ENCODE measurements at places on chromosomes 13 and 19.
A peak's percentile ranks its signal among the peaks of the same experiment; 100 is the strongest.

DNA sequence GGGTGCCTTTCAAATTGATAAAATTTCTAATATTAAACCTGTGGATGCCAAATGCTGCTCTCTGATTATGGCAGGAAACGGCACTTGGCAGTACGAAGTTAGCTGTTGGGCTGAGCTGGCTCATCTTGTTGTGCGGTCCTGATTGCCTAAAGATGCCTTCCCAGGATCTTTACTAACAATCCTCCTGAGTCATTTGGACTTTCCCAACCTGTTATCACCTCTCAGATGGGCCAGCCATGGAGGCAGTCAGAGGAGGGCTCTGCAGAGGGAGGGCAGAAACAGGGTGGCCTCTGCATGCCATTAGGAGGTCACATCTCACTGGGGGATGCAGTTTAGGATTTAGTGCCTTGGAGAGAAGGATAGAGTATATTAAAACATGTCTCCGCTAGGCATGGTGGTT lies 27.3 kb downstream of the ALOX5AP start:
- DNase-seq, result no peak

- no peak for DNase-seq
Observed at GRCh38 chr13:94753327-94753726, 41.0 kb upstream of the SOX21 start.

DNA sequence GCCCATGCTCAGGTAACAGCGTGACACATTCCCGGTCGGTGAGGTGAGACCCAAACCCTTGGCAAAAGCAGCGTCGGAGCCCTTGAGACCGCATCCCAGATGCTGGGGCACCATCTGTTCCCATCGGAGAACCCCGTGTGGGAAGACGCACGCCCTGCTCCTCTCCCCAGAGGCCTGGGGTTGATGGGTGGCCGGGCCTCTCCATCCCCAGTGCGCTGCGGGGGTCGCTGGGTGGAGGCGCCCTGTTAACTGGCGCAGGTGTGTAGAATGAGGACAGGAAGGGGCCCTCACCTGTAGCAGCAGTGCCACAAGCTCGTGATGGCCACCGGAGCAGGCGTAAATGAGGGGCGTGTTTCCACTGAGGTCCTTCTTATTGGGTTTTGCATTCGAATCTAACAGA lies 24.6 kb downstream of the PDCD5 start:
- no peak for DNase-seq

DNA sequence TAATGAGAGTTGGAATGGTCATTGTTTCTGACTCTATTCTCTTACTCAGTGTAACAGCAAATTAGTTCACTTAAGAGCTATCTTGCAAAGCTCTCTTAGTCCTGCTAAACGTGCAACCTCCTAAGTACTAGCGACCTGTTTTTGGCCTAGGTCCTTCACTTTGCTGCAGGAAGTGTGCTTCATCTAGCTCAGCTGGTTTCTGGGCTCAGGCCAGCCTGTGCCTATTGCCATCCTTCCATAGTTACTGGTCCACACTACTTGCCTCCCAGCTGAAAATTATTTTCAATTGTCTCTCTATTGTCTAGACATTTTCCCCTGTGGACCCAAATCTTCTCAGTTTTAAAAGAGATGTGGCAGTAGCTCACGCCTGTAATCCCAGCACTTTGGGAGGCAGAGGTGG lies 561.3 kb downstream of the FGF9 start:
- no peak for DNase-seq

DNA sequence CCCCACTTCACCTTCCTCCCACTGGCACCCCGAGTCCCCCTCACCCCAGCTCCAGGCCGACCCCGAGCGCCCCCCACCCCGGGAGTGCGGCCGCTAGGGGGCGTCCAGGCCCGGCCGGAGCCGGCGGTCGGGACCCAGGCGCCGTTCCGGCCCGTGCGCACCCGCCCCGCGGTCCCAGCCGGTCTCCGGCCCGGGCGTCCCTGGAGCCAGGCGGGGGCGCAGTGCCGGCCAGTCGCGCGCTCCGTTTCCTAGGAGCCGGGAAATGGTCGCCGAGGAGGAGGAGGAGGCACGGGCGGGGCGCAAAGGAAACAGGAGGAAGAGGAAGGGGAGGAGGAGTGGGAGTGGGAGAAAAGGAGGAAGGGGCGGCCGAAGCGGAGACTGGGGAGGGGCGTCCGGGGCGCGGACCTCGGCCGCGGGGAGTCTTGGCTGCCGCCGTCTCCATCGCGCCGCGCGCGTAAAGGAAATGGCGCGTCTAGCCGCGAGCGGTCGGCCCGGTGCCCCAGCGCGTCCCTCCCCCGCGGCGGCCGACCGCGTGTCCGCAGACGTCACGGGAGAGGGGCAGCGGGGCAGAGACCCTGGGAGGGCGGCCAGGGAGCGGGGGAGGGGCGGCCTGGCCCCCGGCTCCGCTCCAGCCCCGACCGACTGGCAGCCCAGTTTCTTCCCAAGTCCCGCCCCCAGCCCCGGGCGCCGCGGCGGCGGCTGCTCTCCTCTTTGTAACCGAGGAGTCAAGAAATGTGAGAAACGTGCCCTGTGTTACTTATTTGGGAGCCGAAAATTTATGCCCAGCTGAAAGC lies 1.1 kb upstream of the KCTD15 start:
- no peak for DNase-seq

- DNase-seq, result peak; percentile 69
Observed at GRCh38 chr19:48506138-48506733, 5.4 kb downstream of the LMTK3 start.

GRCh38 chr13:91312324-91312723 lies 35.2 kb upstream of the MIR17HG start:
- no peak for DNase-seq

- DNase-seq, result no peak
Observed at GRCh38 chr19:39949026-39949747, 14.8 kb upstream of the FCGBP start.

- no peak for DNase-seq
Observed at GRCh38 chr13:112331675-112332074, 44.5 kb upstream of the SPACA7 start.

GRCh38 chr13:33256148-33256840 lies 29.3 kb downstream of the STARD13 start:
- DNase-seq, result no peak

GRCh38 chr13:48159826-48160225 lies 64.9 kb upstream of the MED4 start:
- no peak for DNase-seq

GRCh38 chr13:59144700-59145099 lies 1019.0 kb downstream of the DIAPH3 start:
- no peak for DNase-seq

DNA sequence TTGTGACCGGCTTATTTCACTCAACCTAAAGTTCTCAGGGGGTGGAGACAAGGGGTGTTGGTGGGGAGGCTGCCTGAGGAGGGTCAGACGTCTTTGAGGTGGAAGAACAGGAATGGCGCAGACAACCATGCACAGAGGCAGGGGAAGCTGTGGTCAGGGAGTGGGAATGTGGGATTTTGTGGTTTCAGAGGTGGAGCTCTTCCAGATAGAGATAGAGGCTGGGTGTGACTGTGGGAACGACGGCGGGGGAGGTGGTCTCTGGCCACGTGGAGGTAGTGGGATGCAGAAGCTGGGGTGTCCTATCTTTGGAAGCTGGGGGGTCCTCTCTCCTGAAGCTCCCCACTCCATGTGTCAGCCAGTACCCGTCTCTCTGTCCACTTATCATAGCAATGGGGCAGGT lies 7.8 kb upstream of the KLK14 start:
- DNase-seq, result no peak

GRCh38 chr13:46172531-46172991 lies 9.4 kb downstream of the LCP1 start:
- DNase-seq, result peak; percentile 30

- DNase-seq, result no peak
Observed at GRCh38 chr13:98300956-98301641, 124.0 kb upstream of the RNF113B start.

DNA sequence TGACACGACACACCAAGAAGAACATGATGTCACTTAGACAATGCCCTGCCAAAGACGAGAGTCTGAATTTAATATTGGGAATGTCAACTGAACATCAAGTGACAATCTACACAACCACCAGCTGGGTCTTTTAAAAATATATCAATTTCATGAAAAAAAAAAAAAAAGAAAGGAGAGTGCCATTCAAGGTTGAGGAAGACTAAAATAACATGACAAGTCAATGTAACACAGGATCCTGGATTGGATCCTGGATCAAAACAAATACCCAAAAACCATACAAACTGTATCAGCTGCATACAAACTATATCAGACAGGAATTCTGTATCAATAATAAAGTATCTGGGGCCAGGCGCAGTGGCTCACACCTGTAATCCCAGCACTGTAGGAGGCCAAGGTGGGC lies 4.7 kb downstream of the ZNF329 start:
- DNase-seq, result no peak

DNA sequence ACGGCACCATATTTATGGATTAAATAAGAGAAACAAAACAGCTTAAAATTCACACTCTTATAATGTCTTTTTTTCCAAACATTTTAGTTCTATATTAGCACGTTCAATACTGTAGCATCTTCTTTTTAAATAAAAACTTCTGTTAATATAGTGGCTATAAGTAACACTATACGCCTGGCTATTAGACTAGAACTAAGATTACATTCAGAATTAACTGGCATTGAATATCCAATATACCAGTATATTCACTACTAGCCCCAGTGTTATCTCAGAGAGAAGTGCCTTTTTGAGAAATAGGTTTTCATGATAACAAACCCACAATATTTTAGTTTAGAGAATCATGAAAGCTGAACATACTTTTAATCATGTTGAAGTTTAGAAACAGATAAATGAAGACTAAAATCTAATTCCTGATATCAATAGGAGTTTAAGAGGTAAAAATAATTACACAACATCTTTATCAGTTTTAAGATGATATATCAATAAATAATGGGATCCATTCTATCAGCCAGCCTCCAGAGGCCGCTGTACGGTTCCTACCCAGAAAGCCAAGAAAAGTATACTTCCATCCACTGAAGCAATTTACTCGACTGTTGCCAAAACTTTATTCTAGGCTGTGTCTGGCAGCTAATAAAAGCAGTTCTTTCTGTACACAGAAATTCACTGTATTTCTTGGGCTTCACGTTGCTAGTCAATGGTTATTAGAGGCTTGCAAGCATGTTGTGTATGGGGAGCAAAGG lies 1113.4 kb upstream of the MIR17HG start:
- DNase-seq, result no peak

- DNase-seq, result no peak
Observed at GRCh38 chr13:113404723-113405471, 41.0 kb upstream of the GRTP1 start.

GRCh38 chr13:45412274-45413049 lies 5.7 kb downstream of the SLC25A30 start:
- DNase-seq, result no peak

- no peak for DNase-seq
Observed at GRCh38 chr13:78875792-78876580, 217.0 kb upstream of the OBI1 start.

- DNase-seq, result no peak
Observed at GRCh38 chr13:19150226-19150625, 31.4 kb downstream of the TUBA3C start.

GRCh38 chr19:4584670-4585460 lies 25.4 kb upstream of the SEMA6B start:
- DNase-seq, result no peak

DNA sequence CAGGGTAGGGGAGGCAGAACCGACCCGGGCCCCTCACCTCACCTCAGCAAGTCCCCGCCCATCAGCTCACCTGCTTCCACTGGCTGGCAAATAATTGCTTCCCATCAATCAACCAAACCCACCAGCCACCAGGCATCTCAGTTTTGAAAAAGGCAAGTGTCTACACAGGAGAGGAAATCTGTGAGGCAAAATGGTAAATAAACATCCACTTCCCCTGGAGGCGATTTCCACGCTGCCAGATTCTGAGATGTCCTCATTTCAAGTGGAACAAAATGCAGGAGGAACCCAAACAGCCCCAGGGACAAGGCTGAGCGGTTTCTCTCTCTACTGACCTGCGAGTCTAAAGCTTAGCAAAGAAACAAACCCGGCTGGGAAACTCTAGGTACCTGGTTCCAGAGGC lies 117.5 kb downstream of the CRYL1 start:
- no peak for DNase-seq

GRCh38 chr19:11860721-11861120 lies 12.2 kb downstream of the ZNF439 start:
- DNase-seq, result no peak

DNA sequence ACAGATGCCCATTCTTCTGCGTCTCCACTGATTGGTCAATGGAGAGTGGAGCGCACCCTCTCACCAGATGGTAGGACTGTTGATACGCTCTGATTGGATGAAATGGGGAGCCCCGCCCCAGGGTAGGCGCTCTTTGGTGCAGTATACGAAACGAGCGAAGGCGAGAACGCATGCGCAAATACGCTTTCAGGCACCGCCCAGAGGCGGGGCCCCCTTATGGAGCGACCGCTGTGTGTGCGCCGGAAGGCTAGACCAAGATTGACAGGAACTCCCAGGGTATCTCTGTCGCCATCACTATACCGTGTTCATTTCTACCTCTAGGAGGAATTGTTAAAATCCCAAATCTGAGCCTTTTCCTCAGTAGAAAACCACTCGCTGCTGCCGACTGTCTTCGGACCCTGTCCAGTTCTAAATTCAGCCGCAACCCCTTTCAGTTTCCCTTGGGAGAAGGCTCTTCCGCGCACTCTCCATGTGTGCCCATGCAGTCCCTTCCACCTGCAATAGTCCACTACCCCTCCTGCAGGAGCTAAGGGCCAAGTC lies 720 bp upstream of the HNRNPL start:
- DNase-seq, result no peak

DNA sequence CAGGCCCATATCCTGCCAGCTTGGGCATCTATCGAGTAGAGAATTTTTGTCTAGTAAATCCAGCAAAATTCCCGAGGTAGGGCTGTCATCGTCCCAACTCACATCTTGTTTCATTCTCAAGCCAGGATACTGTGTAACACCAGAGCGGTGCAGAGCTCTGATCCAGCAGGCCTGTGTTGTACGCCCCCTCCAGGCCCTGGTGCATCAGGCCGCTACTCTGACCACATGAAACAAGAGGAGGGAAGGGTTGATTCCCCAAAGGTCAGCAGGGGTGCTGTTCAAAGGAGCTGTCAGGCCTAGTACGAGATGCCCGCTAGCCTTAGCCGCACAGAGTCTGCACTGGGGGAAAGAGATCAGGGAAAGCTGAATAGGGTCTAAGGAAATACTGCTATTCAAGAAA lies 276.0 kb downstream of the SLC7A1 start:
- DNase-seq, result no peak

GRCh38 chr13:76043874-76044273 lies 407.7 kb downstream of the LMO7 start:
- no peak for DNase-seq

GRCh38 chr19:32580901-32581704 lies at the start of gene PDCD5:
Gene PDCD5, plus strand, starts transcription at chr19:32581190. Its CDS starts 72 bp downstream, at chr19:32581262.
- peak; percentile 96 for DNase-seq

DNA sequence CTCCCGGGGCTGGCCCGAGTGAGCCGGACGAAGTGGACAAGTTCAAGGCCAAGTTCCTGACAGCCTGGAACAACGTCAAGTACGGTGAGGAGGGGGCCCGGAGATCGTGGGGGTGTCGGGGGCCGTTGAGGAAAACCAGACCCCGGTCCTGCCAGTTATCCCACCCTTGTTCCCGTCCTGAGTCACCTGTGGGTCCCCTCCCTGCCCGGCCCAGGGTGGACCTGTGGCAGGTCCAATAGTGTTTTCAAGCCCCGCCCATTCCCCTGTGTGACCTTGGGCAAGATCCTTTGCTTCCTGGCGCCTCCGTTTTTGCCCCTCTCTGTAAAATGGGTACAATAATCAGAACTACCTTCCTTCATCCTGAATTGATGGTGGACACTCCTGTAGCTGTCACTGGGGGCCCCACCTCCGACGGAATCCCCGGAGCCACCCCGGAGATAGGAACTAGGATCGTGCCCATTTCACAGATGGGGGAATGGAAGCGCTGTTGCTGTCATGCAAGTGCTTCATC lies 593 bp downstream of the ATG4D start:
- peak; percentile 17 for DNase-seq

GRCh38 chr13:29782798-29783197 lies 67.6 kb downstream of the UBL3 start:
- DNase-seq, result no peak
